Stimulated activated CD8-positive, alpha-beta memory T cell treated with anti-CD3 and anti-CD28 coated beads, Interleukin-4, amount 100 ng/mL, for 1 hour (primary cell): ENCODE measurements at places on chromosomes 5 and 9.
A peak's percentile ranks its signal among the peaks of the same experiment; 100 is the strongest.

DNA sequence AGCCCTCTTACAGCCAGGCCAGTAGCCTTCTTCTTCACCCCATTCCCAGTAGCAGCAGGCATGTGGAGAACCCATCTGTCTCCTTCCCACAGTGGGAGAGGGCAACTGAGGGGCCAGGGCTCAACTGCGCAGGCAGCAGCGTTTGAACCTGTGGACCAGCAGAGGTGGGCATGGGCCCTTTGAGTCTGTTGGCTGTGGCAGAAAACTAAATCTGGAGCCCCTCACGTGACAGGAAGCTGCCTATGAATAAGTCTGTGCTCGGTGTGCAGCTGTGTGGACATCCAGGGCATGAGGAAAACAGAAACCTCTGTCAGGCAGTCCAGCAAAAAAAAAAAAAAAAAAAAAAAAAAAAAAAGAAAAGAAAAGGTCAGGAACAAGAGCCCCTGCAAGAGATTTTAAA, 189.2 kb upstream of the NR3C1 start:
- no peak for DNase-seq

- DNase-seq, result no peak
Observed at GRCh38 chr9:104944871-104945270, 16.9 kb upstream of the ABCA1 start.

- DNase-seq, result no peak
Observed at GRCh38 chr5:77892061-77893010, 116.2 kb upstream of the TBCA start.

GRCh38 chr9:95092262-95093072, 225.0 kb downstream of the FANCC start:
- DNase-seq, result no peak

- no peak for DNase-seq
Observed at GRCh38 chr5:132238901-132239500, 11.3 kb upstream of the P4HA2 start.

- DNase-seq, result no peak
Observed at GRCh38 chr5:150352244-150353031, 5.1 kb upstream of the TCOF1 start.

DNA sequence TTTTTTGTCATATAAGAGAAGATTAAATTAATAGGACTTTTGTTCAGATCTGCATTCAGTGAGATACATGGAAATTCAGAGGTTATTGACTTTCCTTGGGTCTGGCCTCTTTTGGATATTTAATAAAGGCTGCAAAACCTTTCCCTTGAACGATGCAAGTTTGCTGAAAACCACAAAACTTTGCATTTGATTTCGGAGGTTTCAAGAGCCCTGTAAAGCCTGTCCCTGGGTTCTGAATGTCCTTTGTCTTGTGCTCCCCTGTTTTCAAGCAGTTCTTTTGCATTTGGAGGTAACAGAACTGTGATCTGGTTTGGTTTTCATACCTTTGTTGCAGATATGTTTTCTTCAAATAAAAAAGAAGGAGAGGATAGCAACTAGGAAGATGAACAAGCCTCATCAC, 188.1 kb upstream of the DMRT1 start:
- no peak for DNase-seq

DNA sequence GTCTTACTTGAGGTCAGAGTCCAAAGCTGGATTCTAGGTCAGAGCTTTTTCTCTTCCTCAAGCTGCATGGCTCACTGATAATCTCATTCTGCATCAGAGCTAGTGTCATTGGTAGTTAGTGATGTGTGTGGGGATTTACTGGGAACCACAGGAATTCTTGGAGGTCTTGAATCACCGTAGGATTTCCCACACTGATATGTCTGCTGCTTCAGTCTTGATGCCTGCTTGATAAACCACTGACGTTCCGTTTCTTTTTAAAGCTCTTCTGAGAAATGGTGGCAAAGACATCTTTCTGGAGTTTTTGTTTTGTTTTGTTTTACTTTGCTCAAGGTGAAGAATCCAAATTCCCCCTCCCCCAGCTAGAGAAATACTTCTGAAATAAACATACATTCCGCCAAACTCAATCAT, 1.2 kb upstream of the GARIN3 start:
- DNase-seq, result no peak

DNA sequence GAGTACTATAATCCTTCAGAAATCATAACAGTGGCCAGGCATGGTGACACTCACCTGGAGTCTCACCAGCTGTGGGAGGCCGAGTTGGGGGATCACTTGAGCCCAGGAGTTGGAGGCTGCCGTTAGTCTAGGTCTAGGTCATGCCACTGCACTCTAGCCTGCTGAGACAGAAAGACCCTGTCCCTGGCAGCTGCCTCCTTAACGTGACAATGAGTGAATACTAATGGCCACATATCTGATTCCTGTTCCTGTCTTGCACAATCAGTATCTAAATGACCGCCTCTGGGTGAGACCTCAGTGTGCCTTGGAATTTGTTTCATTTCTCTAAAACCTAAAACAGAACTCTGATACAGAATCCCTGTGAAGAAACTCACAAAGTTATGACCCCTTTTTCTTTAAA, 131.0 kb upstream of the DAB2 start:
- no peak for DNase-seq

DNA sequence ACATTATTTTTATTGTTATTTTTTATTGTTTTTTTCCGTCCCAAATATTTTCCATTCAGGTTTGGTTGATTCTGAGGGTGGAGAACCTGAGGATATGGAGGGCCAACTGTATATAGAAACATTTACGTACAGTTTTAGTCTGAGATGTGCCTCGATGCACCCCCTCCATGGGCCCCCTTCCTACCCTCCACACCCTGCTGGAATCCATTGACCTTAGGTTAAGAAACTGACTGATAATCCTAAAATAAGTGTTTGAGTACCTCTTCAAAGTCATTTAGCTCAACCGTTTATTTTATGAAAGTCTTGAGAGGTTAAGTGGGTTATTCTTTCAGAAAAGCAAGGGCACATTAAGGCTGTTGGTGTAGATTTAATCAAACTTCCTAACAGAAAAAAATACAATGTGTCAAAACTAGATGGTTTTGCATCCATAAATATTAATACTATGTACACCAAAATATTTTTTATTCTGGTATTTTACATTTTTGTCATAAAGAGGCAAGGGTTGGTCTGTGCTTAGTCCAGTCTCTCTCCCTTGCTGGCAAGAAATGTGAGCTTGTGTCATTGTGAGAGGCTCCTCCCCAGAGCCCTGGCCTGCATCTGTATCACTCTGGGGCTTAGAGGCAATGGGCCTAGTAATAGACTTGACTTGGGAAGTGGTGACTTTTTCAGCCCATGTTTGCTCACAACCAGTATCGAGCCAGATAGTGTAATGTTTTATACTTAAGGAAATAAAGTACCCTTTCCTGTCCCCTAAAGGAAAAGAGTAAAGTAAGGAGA, 15.7 kb downstream of the MTRR start:
- no peak for DNase-seq

GRCh38 chr5:170075696-170076095, 30.0 kb upstream of the FOXI1 start:
- no peak for DNase-seq

GRCh38 chr9:80540387-80540786, 968.6 kb downstream of the TLE4 start:
- no peak for DNase-seq

GRCh38 chr5:96807075-96807654, 580 bp downstream of the ERAP1 start:
- DNase-seq, result peak; percentile 21

GRCh38 chr5:63554191-63554590, 408.1 kb downstream of the HTR1A start:
- no peak for DNase-seq

GRCh38 chr5:173294673-173295320, 33.4 kb downstream of the STC2 start:
- DNase-seq, result no peak

DNA sequence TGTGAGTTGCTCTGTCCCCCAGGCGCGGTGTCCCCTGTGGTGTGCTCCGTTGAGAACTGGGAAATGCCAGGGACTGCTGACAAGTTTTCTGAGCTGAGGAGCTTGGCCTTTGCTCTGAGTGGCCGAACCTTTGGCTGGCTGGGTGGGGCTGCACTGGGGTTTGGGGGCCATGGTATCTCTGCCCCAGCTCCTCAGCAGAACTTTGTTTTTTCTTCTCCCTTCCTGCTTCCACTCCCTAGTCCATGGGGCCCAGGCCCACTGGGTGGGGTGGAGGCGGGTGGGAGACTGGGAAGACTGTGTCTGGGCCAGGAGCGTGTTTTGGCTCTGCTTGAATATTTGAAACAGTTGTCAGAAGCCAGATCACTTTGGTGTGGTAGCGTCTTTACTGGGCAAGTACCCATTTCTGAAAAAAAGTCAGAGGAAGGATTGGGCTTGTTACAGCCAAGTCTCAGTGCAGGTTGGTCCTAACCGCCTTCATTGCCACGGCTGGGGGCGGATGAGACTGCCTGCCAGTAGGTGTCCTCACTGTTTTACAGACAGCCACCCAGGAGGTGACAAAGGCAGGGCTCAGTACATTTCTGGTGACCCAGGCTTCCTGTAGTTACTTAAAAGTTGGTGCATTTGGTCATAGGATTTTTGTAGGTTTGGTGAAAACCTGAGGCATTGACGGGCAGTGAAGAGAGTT, 92.7 kb downstream of the DAB2IP start:
- DNase-seq, result no peak

GRCh38 chr9:134533850-134534588, 107.6 kb upstream of the COL5A1 start:
- no peak for DNase-seq

DNA sequence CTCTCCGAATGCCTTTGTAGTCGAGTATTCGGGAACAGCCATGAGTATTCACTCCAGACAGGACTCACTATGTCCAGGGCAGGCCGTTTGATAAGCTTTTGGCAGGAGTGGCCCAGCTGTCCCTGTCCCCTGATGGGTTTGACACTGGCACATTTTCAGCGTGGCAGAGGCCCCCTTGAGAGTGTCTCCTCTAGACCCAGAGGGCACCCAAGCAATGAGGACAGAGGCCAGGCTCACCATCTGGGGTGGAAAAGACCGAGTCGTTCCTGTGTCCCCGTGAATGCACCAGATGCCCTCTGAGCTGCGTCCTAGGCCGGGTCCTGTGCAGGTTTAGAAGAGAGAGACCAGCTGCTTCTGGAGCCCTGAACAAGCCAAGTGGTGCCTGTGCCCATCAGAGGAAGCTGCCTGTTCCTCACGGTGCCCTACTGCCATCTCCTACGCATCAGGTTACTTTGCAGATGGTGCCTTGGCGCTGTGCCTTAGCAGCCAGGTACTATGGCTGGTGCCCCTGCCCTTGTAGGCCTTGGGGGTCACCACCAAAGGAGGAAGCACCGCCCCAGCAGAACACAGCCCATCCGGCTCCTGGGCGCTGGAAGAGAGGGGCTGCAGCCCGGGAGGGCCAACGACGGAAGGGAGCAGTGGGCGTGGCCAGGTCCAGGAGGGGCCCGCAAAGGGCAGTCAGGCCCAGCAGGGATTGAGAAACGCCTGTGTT, 42.4 kb downstream of the LRSAM1 start:
- no peak for DNase-seq

DNA sequence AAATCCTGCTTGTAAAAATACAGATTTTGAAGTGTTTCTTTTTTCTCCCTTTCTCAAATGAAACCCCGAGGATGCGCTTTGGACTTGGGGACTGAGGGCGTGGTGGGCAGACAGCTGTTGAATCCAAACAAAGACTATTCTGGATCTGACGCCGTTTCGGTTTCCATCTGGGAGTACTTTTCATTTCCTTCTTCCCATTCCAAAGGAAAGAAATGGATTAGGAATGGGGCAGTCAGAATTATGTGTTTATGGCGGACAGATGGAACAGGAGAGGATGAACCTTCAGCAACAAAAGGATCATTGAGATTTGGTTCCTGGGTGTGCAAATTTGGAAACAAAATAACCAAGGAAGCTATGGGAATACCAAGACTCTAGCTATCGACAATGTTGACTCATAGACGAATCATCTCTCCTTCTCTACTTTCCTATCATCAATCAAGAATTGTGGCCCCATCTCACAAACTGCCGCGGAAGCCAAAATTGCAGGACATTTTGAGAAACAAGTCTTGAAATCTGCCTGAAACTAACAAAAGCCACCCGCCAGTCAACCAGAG, 300.6 kb downstream of the PARP8 start:
- no peak for DNase-seq

- DNase-seq, result no peak
Observed at GRCh38 chr5:58156361-58156760, 303.5 kb downstream of the PLK2 start.

- DNase-seq, result no peak
Observed at GRCh38 chr5:156221816-156222215, 105.1 kb upstream of the SGCD start.

DNA sequence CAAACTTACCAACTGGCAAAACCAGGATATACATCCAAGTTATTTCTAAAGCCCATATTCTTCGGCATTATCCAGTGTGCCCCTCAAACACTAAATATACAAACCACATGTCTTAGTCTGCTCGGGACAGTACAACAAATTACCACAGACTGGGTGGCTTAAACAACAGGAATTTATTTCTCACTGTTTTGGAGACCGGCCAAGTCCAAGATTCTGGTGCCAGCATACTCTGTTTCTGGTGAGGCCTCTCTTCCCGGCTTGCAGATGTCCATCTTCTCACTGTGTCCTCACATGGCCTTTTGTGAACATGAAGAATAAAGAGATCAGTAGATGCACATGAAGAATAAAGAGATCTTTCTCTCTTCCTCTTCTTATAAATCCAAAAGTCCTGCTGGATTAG, 12.9 kb upstream of the SLCO6A1 start:
- no peak for DNase-seq

- DNase-seq, result no peak
Observed at GRCh38 chr9:108012886-108013665, 523.5 kb upstream of the KLF4 start.

DNA sequence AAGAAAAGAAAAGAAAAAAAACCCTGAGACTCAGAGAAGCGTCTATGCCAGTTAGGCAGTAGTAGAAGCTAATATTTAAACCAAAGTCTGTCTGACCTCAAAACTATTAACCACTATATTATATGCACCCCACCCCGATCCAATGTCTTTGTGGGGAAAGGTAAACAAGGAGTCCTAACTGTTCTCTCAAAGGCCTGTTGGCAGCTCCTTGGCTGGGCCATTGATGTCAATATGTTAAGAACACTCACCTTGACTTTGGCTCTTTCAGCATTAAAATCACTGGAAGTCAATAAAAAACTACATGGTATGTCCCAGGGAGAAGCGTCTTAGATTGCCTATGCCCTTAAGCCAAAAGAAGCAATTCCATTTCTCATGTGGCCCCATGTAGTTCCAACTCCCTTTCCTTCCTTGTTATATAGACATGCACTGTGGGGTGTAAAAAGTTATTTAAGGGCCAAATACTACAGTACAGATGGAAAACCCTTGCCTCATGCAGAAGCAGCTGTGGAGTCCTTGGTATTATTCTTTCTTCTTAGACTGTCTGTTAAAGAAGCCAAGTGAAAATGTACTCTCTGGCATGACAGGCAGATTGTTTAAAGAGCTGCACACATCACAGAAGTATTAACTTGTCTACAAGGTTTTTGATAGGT, 308.6 kb upstream of the RPS23 start:
- no peak for DNase-seq

- DNase-seq, result no peak
Observed at GRCh38 chr9:124218438-124218982, 39.2 kb upstream of the NEK6 start.
